ENCODE measurements at places on chromosomes 7 and 10.

DNA sequence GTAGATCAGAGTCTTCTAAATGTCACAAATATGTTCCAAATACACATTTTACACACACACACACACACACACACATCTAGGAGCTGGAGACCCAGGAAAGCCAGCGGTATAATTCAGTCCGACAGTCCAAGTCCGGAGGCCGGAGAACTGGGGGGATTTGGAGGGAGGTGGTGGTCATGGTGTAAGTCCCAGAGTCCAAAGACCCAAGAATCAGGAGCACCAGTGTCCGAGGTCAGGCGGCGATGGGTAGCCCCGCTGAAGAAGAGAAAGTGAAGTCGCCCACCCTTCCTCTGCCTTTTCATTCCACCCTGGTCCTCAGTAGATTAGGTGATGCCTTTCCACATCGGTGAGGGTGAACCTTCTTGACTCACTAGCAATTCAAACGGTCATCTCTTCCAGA is 154.8 kb downstream of the CAMK1D start:
- peak; percentile 29 for DNase-seq

DNA sequence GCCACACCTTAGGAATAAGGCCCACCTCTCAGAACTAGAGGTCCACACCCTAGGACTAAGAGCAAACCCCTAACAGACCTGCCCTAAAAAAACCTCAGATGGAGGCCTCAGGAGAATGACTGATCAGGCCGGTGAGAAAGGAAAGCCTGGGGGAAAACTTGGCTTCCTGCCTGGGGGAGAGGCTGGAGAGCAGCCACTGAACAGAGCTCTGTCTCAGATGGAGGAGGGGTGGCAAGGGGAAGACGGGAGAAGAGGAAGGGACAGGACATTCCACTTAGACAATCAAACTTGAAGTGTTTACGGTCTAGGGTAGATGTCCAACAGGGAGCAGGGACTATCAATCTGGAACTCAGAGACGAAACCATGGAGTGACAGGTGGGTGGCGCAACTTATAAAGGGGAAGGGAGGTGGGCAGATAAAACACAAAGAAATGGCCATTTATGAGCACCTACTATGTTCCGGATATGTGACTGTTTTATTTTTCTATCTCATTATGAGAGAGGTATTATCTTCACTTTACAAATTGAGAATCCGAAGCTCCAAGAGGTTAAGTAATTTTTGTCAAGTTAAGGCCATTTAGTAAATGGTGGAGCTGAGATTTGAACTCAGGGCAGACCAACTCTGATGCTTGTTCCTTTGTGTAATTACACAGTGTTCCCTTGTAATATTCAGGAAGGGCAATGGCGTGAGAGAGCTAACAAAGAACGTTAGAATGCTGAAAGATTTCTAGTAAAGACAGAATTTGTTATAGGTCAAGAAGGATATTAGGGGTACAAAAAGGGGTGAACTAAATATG is 82.6 kb downstream of the DNMBP start:
- DNase-seq = no peak

DNA sequence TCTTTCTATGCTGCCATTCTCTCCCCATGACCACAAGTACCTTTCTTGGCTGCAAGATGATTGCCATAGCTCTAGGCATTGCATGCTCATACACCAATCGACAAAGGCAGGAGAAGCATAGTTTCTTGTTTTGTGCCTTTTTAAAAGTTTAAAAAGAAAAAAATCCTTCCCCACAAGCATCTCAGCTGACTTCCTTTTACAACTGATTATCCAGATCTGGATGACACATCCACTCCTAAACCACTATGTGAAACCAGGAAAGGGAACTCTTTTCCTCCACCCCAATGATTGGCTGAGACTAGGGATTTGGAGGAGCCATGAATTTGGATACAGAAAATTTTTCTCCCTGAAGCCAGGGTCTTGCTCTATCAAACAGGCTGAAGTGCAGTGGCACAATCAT is 14.5 kb upstream of the LRRC4 start:
- no peak for DNase-seq

- DNase-seq = no peak
Measured at GRCh38 chr10:68877482-68878110, 23.5 kb upstream of the DDX50 start.

DNA sequence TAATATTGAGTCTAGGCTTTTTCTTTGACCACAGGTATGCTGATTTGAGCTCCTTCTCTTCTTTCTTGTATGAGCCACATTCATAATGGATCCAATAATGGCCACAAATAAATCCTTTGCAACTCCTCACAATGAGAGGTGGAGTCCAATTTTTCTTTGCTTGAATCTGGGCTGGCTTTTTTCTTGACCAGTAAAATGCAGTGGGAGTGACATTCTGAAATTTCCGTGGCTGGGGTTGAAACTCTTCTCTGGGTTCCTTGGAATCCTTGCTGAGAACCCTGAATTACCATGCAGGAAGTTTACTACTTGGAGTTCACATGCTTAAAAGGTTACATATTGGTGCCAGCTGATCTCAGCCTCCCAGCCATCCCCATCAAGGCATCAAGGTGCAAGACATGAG is 22.4 kb upstream of the FAM180A start:
- DNase-seq = no peak

GRCh38 chr10:124755581-124755980 is 11.4 kb upstream of the FAM53B start:
- no peak for DNase-seq

- no peak for DNase-seq
Measured at GRCh38 chr10:97063983-97064837, 121.5 kb downstream of the SLIT1 start.

DNA sequence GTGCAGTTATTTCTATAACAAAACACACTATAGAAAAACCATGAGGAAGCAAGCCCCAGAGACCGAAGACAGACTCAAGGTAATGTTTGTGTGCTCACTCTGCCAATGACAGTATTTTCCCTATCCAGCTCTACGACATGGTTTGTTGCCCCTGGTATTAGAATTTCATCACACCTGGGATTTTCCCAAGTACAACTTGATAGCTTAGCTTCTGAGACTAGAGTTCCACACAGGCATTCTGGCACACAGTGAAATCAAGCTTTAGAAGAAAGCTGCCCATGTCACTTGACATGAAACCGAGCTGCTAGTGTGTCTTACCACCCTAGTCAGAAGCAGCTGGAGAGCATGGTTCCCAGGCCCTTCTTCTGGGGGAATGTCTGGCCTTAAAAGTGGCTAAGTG is 44.1 kb upstream of the AKR1E2 start:
- DNase-seq = no peak

- DNase-seq = no peak
Measured at GRCh38 chr7:94056796-94057207, 52.6 kb upstream of the BET1 start.

- no peak for DNase-seq
Measured at GRCh38 chr10:58414270-58415041, 29.2 kb downstream of the TFAM start.

- no peak for DNase-seq
Measured at GRCh38 chr7:22561321-22561811, 61.4 kb upstream of the STEAP1B start.

DNA sequence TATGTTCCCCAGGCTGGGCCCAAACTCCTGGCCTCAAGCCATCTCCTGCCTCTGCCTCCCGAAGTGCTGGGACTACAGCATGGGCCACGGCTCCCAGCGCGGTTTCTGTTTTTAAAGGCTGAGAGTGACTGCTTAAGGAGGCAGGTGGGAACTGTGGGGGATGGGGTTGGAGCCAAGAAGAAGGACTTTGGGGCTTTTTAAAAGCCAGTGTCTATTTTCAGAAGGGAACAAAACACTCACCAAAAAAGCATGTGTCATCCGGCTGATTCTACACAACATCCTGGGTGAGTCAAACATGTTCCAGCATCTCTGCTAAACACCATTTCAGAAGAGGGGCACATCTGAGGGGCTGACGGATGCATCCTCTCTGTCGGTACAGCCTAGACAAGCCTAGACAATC is 824.5 kb downstream of the TYW1 start:
- DNase-seq = no peak

GRCh38 chr10:31099664-31100063 is 68.0 kb upstream of the ZNF438 start:
- DNase-seq = no peak

DNA sequence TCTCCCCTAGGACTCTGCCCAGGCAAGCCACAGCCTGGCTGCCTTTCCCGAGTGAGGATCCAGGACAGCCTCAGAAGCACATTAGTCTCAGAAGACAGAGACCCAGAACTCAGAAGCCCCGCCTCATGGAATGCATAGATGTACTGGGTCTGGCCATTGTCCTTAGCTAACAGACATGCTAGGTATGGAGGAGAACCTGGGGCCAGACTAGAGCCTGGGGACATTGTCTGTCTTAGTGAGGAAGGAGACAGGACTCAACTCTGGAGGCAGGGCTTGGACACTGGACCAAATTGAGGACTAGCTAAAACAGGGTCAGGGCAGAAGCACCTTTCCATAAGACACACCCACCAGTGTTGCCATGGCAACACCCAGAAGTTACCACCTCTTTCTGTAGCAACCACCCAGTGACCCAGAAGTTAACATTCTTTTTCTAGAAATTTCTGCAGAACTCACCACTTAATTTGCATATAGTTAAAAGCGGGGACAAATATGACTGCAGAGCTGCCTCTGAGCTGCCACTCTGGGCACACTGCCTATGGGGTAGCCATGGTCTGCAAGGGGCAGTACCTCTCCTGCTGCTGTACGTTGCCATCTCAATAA is 27.5 kb downstream of the TLX1 start:
- DNase-seq = no peak

DNA sequence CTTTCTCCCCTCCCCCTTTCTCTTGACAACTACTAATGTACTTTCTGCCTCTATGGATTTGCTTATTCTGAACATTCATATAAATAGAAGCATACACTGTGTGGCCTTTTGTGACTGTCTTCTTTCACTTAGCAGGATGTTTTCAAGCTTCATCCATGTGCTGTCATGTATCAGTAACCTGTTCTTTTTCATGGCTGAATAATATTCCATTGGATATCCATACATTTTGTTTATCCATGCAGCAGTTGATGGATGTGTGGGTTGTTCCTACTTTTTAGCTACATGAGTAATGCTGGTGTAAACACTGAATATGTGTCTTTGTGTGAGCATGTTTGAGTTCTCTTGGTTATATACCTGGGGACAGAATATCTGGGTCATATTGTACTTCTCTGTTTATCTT is 107.6 kb downstream of the TRRAP start:
- no peak for DNase-seq

DNA sequence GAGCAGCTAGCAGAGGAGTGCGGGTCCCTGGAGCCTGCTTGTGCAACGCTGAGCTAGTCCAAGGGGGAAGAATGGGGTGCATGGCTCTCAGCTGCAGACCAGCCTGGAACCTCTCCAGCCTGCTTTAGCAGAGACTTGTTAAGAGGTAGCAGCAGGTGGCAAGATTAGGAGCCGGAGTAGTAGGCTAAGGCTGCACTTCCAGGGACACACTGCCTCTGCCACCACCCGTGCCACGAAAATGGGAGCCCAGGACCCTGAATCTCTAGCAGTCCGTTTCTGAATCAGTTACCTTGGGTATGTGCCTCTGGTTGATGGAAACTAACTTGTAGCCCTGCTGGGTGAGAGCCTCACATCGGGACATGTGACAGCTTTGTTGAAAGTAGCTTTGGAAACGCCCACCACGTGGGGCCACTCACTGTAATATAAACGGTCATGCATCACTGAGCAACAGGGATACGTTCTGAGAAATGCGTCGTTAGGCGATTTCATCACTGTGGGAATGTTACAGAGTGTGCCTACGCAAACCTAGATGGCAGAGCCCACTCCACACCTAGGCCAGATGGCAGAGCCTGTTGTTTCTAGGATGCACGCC is 25.9 kb downstream of the HTRA1 start:
- DNase-seq = no peak

- DNase-seq = no peak
Measured at GRCh38 chr7:155188357-155188756, 109.3 kb upstream of the INSIG1 start.

GRCh38 chr7:96415293-96415940 is 93.5 kb upstream of the SLC25A13 start:
- no peak for DNase-seq

DNA sequence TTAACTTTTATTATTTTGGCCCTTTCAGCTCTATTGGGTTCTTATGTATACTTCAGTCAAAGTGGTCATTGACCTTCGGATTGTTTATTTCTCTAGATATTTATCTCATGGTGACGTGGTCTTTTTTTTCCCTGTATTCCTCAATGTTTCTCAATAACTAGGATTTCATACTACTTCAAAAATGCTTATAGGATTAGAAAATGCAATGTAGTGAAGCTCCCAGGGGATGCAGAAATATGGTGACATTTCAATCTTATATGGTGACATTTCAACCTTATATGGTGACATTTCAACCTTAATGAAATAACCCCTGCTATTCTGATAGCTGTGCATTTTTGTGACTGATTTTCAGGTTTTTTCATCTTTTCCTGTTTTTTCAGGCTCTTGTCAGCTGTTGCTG is 51.4 kb downstream of the CHRM2 start:
- DNase-seq = no peak

DNA sequence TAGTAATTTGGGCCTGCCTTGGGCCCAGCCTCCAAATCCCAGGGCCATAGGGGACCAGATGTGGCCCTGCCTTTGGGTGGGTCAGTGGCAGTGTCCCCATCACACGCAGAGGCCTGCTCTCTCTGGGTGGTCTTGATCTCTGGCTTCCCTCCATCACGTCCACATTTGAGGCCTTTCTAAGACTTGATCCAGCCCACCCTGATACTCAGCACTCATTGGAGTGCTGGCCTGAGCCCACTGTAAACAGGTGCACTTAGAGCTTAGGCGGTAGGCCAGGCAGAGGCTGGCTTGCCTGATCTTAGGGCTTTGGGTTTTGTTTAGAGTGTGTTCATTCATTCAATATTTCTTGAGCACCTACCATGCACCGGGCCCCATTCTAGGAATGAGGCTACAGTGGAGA is 52.6 kb downstream of the TBATA start:
- no peak for DNase-seq

- no peak for DNase-seq
Measured at GRCh38 chr7:76069238-76069638, 21.3 kb downstream of the MDH2 start.

DNA sequence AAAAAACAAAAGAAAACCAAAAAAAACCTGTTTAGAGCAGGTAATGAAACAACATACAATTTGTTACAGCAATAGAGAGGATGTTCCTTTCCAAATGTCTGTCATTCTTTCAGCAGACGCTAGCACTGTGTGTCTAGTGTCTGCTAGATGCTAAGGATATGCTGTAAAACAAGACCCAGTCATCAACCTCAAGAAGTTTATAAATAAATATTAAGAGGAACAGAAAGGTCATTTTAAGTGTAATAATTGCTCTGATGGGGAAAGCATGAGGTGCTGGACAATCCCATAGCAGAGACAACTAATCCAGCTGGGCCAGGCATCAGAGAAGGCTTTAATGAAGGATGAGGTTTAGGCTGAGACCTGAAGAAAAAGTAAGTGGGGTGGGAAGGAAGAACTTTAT is 23.3 kb upstream of the ASCC1 start:
- DNase-seq = no peak

DNA sequence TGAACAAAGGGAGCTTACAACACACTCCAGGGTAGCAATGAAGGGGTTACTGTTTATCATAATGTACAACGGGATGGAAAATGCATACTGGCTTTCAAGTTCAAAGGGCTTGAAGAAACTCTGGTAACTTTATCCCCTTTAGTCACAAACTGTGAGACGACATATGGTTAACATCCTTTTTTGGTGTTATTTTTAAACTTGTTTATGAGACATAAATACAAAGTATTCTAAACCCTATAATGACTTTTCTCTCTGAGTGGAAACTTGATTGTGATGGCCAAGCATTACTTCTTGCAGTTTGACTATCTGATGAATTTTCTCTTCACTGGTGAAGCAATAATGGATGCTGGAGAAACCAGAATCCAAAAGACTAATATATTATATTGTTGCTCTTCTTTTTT is 62.0 kb upstream of the SEMA3A start:
- no peak for DNase-seq

- no peak for DNase-seq
Measured at GRCh38 chr7:95246831-95247370, 77.4 kb downstream of the PON1 start.

All from activated CD8-positive, alpha-beta memory T cell treated with anti-CD3 and anti-CD28 coated beads, Interleukin-2, amount 50 U/mL, for 48 hours (primary cell).